ENCODE measurements at places on chromosomes 13 and 19. TPM values are rescaled to one million over a fixed set of nuclear protein-coding genes. Genes with fewer than 3 reads are reported as not detected.
A peak's percentile ranks its signal among the peaks of the same experiment; 100 is the strongest.

GRCh38 chr19:13872695-13873389 is 4.1 kb upstream of the NANOS3 start:
- peaks cover 17% of the 10 kb centered on the region for H3K4me1 ChIP-seq
- H3K27me3 ChIP-seq, result no peaks in the 10 kb centered on the region
- H3K36me3 ChIP-seq, result no peaks in the 10 kb centered on the region

DNA sequence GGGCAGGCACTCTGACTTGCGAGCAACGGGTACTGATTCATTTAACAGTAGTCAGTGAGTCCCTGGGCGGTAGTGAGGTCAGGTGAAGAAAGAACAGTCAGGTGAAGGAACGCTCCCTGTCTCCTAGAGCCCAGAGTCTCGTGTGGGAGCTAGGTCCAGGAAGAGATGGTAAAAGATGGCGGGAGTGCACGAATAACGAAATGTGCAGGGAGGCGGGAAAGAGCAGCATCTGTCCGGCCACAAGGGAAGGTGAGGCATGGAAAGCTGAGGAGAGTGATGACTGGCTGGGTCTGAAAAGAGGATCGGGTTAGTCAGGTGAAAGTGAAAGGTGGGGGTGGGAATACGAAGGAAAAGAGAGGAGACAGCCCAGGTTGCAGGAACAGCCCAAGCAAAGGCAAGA is 63.9 kb upstream of the SLC15A1 start:
- H3K4me1 ChIP-seq, result no peaks in the 10 kb centered on the region
- no peaks in the 10 kb centered on the region for H3K27me3 ChIP-seq
- DNase-seq, result no peak
- H3K27ac ChIP-seq, result no peak overlapping the region

DNA sequence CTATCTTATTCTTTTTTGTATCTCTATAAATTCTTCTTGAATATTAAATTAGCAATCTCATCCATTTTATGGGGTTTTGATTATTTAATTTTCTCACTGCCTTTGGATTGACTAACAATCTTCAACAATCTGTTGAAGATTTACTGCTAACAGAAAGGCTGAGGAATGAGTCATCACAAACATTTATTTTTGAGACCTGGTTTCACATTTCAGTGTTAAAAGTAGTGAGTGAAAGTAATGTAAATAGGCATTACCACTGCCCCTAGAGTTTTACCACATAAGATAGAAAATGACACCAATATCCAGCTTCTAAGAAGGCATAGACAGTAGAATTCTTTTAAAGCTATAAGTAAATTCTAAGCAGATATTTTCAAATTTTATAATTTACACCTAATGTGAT is 472.8 kb downstream of the OLFM4 start:
- H3K27ac ChIP-seq, result no peak overlapping the region
- no peaks in the 10 kb centered on the region for H3K36me3 ChIP-seq
- H3K4me3 ChIP-seq, result no peak overlapping the region
- H3K27me3 ChIP-seq, result no peaks in the 10 kb centered on the region
- no peak for DNase-seq

DNA sequence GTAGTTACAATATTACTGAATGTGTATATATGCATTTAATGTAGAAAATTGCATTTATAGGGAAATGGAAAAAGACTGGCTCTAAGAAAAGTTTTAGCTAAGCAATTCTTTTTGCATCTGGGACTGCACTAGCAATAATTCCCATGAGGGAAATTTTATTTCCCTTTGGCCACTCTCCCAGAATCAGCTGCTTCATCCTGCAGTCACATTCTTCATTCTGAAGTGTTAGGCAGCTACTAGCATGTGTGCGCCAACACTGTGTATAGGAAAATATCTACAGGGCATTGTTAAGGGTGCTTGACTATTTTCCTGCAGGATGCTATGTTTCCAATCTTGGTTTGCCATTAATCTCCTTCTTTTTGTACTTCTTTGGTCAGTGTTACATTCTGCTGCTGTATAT is 312.8 kb upstream of the PCDH20 start:
- H3K4me3 ChIP-seq, result no peak overlapping the region
- peaks cover 7% of the 10 kb centered on the region for H3K4me1 ChIP-seq
- no peaks in the 10 kb centered on the region for H3K36me3 ChIP-seq

GRCh38 chr19:16668176-16668575 is 7.2 kb downstream of the TMEM38A start:
- no peak for DNase-seq
- H3K27me3 ChIP-seq, result no peaks in the 10 kb centered on the region
- H3K4me1 ChIP-seq, result no peaks in the 10 kb centered on the region
- no peaks in the 10 kb centered on the region for H3K36me3 ChIP-seq

GRCh38 chr19:48603850-48604249 is 2.7 kb upstream of the SPACA4 start:
- no peak for DNase-seq
- no peaks in the 10 kb centered on the region for H3K27me3 ChIP-seq
- no peak overlapping the region for H3K4me3 ChIP-seq
- 0 out of 2 replicates have a peak, but pooled peaks cover under 1% of the 10 kb centered on the region for H3K4me1 ChIP-seq
- no peak overlapping the region for H3K27ac ChIP-seq

DNA sequence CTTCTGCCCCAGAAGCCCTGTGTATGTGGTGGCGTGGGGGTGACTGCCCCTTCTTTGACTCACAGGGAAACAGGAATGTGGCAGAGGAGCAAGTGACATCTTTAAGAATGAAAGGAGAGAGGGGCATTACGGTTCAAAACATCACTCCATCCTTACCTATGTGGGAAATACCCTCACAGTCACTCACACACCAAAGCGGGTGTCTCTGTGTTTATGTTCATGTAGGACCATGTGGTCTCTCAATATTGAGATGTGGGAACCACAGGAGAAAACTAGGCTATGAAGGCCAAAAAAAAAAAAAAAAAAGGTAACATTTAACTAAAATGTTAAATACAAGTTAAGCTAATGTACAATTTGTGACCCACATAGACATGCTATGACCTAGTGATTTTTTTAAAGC is 153.6 kb upstream of the GPR12 start:
- no peak overlapping the region for H3K4me3 ChIP-seq
- DNase-seq, result no peak
- H3K36me3 ChIP-seq, result no peaks in the 10 kb centered on the region

GRCh38 chr13:46675016-46675415 is 121.9 kb downstream of the ESD start:
- no peak overlapping the region for H3K4me3 ChIP-seq
- no peaks in the 10 kb centered on the region for H3K36me3 ChIP-seq
- H3K27ac ChIP-seq, result no peak overlapping the region
- no peaks in the 10 kb centered on the region for H3K27me3 ChIP-seq
- no peaks in the 10 kb centered on the region for H3K4me1 ChIP-seq

DNA sequence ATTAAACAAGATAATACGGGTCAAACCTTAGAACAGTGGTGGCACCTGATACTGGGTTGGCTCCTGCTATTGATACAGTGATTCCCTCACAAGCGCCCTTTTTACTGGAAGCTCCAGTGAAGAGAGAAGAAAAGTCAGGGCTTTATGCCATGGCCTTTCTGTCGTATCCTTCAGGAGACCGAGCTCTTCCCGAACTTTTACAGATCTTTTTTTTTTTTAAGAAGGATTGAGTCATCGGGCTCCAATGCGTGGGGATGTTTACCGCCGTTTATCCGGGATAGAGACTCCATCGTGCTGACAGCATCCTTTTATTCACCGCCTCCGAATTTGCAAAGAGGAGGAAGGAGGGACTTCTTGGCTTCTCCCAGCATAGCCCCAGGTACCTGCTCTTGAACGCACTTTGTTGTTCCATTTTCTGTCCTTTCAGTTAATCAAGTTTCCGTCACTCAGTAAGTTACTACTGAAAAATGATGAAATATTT is 574 bp downstream of the ZNF227 start:
- DNase-seq, result no peak
- H3K36me3 ChIP-seq, result peaks cover 4% of the 10 kb centered on the region
- H3K4me1 ChIP-seq, result 0 out of 2 replicates have a peak, but pooled peaks cover 3% of the 10 kb centered on the region
- H3K4me3 ChIP-seq, result peak overlapping the region; percentile 84
- no peaks in the 10 kb centered on the region for H3K27me3 ChIP-seq

- no peaks in the 10 kb centered on the region for H3K27me3 ChIP-seq
- H3K36me3 ChIP-seq, result no peaks in the 10 kb centered on the region
- no peak overlapping the region for H3K4me3 ChIP-seq
- peaks cover 9% of the 10 kb centered on the region for H3K4me1 ChIP-seq
- DNase-seq, result no peak
These were observed 61.0 kb downstream of the TPT1 start for GRCh38 chr13:45280011-45280410.

GRCh38 chr13:95676105-95676761 is 706 bp upstream of the DNAJC3 start:
- no peak for DNase-seq
- H3K27ac ChIP-seq, result peak overlapping the region; percentile 88
- peaks cover 16% of the 10 kb centered on the region for H3K4me1 ChIP-seq
- peaks cover 3% of the 10 kb centered on the region for H3K36me3 ChIP-seq
- peak overlapping the region; percentile 74 for H3K4me3 ChIP-seq

- no peak for DNase-seq
- no peak overlapping the region for H3K27ac ChIP-seq
- no peaks in the 10 kb centered on the region for H3K4me1 ChIP-seq
- H3K36me3 ChIP-seq, result no peaks in the 10 kb centered on the region
These were observed 587.4 kb downstream of the LMO7 start for GRCh38 chr13:76223565-76223964.

DNA sequence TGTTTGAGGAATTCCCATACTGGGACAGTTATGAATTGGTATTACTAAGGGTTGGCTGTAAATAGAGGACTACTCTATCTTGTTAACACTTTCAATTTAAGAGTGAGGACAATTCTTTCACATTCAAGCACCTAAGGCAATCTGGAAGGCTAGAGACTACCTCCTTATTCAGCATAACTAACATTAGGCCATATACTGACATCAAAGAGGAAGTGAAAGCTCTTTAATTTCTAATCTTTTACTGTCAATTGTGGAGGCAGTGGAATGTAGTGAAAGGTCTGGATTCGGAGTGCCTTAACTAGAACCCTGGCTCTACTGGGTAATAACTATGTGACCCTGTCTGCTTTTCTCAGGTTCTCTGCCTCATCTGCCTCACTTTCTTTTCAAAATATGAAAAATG is 134.0 kb downstream of the UFM1 start:
- H3K4me3 ChIP-seq, result no peak overlapping the region
- H3K27ac ChIP-seq, result no peak overlapping the region
- H3K27me3 ChIP-seq, result no peaks in the 10 kb centered on the region
- H3K4me1 ChIP-seq, result no peaks in the 10 kb centered on the region
- no peaks in the 10 kb centered on the region for H3K36me3 ChIP-seq

- no peak overlapping the region for H3K4me3 ChIP-seq
- no peaks in the 10 kb centered on the region for H3K4me1 ChIP-seq
- no peaks in the 10 kb centered on the region for H3K36me3 ChIP-seq
- H3K27me3 ChIP-seq, result no peaks in the 10 kb centered on the region
- no peak overlapping the region for H3K27ac ChIP-seq
- no peak for DNase-seq
These were observed 416.2 kb downstream of the DIAPH3 start for GRCh38 chr13:59747529-59747928.

GRCh38 chr19:7778081-7778480 is 15.0 kb downstream of the CLEC4M start:
- H3K4me1 ChIP-seq, result no peaks in the 10 kb centered on the region
- H3K27me3 ChIP-seq, result no peaks in the 10 kb centered on the region
- H3K36me3 ChIP-seq, result no peaks in the 10 kb centered on the region
- H3K27ac ChIP-seq, result no peak overlapping the region
- H3K4me3 ChIP-seq, result no peak overlapping the region
- no peak for DNase-seq

GRCh38 chr19:14166999-14167575 is 30.7 kb upstream of the ASF1B start:
- no peak overlapping the region for H3K27ac ChIP-seq
- no peaks in the 10 kb centered on the region for H3K27me3 ChIP-seq
- H3K36me3 ChIP-seq, result no peaks in the 10 kb centered on the region

- H3K4me3 ChIP-seq, result no peak overlapping the region
- H3K36me3 ChIP-seq, result no peaks in the 10 kb centered on the region
- no peak overlapping the region for H3K27ac ChIP-seq
- no peaks in the 10 kb centered on the region for H3K4me1 ChIP-seq
- DNase-seq, result no peak
These were observed 167.8 kb downstream of the DLEU7 start for GRCh38 chr13:50675651-50676050.

DNA sequence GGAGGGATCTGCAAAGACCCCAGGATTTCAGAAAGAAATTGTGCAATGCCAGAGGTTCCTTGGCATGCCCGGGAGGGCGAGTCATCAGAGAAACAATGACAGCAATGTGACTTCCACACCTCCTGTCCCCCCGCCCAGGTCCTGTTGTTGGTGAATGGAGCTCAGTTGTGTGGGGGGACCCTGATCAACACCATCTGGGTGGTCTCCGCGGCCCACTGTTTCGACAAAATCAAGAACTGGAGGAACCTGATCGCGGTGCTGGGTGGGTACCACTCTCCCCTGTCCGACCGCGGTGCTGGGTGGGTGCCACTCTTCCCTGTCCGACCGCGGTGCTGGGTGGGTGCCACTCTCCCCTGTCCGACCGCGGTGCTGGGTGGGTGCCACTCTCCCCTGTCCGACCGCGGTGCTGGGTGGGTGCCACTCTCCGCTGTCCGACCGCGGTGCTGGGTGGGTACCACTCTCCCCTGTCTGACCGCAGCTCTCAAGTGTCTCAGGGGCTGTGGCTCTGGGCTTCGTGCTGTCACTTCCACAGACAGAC is 5.2 kb upstream of the F10 start:
- H3K36me3 ChIP-seq, result no peaks in the 10 kb centered on the region
- H3K27me3 ChIP-seq, result no peaks in the 10 kb centered on the region
- no peak overlapping the region for H3K27ac ChIP-seq
- H3K4me1 ChIP-seq, result no peaks in the 10 kb centered on the region

GRCh38 chr19:3184847-3185460 is 776 bp upstream of the NCLN start:
- no peaks in the 10 kb centered on the region for H3K36me3 ChIP-seq
- H3K27ac ChIP-seq, result peak overlapping the region; percentile 83
- peak overlapping the region; percentile 69 for H3K4me3 ChIP-seq
- H3K4me1 ChIP-seq, result no peaks in the 10 kb centered on the region
- H3K27me3 ChIP-seq, result no peaks in the 10 kb centered on the region

- no peaks in the 10 kb centered on the region for H3K27me3 ChIP-seq
- no peak overlapping the region for H3K27ac ChIP-seq
- no peak overlapping the region for H3K4me3 ChIP-seq
- no peaks in the 10 kb centered on the region for H3K4me1 ChIP-seq
- H3K36me3 ChIP-seq, result no peaks in the 10 kb centered on the region
These were observed 400.2 kb downstream of the SLITRK5 start for GRCh38 chr13:88071371-88071770.

GRCh38 chr19:43438291-43439031 is 23.8 kb downstream of the TEX101 start:
- DNase-seq, result no peak
- H3K27ac ChIP-seq, result no peak overlapping the region
- H3K36me3 ChIP-seq, result no peaks in the 10 kb centered on the region
- H3K27me3 ChIP-seq, result no peaks in the 10 kb centered on the region

DNA sequence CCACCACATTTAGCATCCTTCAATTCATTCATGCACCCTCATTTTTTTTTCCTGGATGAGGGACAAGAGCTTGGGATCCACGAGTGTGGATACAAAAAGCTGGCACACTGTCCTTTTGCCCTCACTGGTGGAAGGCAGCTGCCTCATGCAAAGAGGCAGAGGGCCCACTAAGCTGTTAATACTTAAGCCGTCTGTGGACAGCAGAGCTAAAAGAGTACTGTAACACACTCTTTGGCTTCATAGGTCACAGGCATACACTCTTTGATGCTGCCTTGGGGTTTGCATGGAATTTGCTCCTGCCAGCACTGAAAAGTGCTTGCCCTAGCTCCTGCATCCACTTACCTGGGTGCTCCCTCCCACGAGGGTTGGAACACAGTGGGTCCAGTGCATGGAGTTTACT is 978.4 kb upstream of the SPRY2 start:
- H3K27ac ChIP-seq, result no peak overlapping the region
- H3K4me3 ChIP-seq, result no peak overlapping the region

RASA3 gene
- 33.7 TPM for total RNA-seq

CGB2 gene
- total RNA-seq, result not detected

PPM1N gene
- 3.3 TPM for total RNA-seq

FXYD1 gene
- not detected for total RNA-seq

NAA16 gene
- total RNA-seq, result 24.2 TPM

ZNF470 gene
- not detected for total RNA-seq

PSG4 gene
- total RNA-seq, result 0.10 TPM

SHFL gene
- total RNA-seq, result 17.4 TPM

EVI5L gene
- 6.4 TPM for total RNA-seq

ZNF160 gene
- total RNA-seq, result 29.1 TPM

All from Panc1 (cell line).